ENCODE measurements at places on chromosomes 4 and X.

DNA sequence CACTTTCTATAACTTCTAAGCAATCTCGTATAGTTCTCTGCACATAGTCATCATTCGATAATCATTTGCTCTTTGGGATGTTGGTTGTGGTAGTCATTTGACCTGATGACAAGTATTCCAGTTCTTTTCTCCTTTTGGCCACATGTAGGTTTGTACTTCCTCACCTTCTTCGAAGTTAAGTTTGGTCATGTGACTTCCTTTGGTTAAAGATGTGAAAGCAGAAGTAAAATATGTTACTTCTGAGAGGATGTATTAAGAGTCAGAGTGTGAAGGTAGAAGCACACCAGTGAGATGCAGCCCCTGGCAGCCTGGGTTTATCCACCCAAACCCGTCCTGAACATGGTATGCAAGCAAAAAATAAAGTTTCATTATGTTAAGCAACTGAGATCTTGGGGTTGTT is 48.9 kb upstream of the ZNF518B start:
- no peak for DNase-seq

- no peak for DNase-seq
These were observed 140.3 kb upstream of the PGRMC2 start for GRCh38 chr4:128427832-128428366.

DNA sequence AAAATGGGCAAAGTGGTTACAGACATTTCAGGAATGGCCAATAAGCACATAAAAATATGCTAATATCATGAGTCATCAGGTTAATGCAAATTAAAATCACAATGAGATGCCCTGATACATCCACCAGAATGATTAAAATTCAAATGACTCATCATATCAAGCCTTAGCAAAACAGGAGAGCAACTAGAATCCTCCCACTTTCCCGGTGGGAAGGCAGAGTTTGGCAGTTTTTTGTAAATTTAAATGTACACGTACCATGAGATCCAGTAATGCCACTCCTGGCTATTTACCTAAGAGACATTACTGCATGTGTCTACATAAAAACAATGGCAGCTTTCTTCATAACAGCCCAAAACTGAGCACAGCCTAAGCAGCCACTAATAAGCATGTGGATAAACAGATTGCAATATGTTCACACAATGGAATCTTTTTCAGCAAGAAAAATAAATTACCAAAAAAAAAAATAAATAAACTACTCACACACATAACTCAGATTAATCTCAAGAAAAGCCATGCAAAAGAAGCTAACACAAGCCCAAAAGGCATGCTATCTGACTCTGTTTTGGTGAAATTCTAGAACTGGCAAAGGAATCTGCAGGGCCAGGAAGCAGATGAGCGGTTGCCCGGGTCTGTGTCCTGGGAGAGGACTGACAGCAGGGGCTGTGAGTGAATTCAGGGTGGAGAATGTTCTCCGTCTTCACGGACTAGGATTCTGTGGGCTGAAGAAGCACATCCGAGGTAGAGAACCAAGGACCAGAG is 48.8 kb downstream of the AFAP1 start:
- no peak for DNase-seq

DNA sequence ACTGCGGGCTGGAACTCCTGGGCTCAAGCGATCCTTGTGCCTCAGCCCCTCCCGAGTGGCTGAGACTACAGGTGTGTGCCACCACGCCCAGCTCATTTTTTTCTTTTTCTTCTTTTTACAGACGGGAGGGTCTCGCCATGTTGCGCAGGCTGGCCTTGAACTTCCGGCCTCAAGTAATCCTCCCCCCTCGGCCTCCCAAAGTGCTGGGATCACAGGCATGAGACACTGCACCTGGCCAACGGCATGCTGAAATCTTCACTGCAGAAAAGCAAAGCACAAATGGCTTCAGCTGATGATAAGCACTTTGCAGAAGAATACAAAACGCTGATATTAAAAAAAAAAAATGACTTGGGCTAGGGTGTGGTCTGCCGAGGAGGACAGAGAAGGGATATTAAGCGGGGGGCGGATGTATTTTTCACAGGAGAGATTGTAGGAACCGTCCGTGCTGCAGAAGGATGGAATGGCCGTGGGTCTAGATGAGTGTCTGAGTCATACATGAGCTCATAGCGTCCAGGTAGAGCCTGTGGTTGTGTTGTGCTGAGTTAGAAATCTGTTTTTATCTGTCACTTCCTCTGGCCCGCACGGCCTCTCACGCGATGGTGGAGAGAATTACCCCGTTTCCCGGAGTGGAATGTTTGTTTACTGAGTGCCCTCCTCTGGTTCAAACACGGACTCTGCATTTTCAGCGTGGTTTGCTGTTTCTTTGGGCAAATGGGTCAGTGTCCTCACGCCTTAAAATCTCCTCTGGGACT is 8.5 kb upstream of the AKAP17A start:
- DNase-seq: no peak

DNA sequence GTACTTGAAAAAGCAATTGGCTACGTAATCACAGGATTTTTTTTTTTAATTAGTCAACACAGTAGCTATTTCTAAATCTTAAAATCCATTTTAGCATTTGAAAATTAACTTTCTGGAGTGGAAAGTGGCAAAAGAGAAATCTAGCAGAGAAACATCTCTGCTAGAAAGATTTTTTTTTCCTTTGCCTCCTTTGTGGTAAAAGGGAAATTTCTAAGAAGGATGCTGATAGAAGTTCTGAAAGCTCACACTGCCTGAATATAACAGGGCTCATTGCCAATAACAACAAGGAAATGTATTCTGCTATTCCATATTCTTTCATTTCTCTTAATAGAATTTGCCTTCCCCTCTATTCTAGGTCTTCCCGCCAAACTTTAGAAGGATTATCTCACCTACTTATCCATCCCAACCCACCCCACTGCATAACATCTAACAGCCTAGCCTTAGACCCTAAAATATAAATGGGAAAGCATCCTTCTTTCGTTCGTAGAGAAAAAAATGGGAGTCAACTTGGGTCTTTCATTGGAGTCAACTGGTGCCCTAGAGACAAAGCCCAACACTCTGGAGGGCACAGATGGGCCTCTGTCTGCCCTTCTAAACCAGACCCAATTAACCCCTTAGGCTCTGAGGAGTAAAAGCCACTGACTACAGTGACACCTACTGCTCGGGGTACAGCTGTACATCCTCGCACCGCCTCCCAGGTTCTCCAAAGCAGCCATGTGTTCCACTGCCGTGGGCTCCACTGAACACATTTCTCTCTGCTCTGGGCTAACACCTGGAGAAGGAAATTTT is 103.9 kb downstream of the MAML3 start:
- no peak for DNase-seq

DNA sequence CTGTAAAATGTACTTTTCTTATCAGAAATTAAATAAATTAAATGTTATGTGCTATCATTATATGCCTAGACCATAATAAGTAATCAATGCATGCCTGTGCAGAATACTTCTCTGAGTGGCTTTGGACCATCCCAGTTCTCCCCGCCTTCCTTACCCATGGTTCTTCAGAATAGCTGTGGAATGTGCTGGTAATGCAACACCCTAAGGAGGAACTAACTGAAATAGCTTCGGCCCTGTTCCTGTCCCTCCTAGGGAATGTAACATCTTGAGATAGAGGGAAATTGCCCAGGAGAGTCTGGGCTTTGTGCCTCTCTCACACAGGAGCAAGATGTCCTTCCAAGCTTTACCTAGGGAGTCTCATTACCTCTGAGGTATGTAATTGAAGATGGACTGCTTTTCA is 693.6 kb upstream of the HS3ST1 start:
- no peak for DNase-seq

- no peak for DNase-seq
These were observed 32.8 kb downstream of the HTT start for GRCh38 chr4:3107271-3107670.

GRCh38 chrX:79156818-79157217 is 12.3 kb downstream of the GPR174 start:
- no peak for DNase-seq

GRCh38 chrX:64205441-64205734 is at the start of gene AMER1:
TSS of gene AMER1 (minus strand) at chrX:64205708. CDS start at chrX:64193286, 12,422 bp downstream.
- DNase-seq: no peak

DNA sequence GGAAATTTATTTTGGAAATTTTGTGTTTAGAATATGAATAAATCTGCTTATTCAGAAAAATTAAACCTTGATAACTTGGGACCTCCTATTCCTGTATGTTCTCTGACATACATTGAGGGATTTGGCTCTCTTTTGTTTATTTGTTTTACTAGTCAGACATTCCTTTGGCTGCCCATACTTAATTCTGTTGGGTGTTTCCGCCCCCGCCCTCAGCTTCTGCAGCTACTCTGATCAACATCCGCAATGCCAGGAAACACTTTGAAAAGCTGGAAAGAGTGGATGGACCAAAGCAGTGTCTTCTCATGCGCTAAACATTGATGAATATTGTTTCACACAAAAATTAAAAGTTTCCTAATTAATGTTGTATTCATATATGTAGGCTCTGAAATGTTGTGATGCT is 40.5 kb downstream of the RRAGB start:
- DNase-seq: no peak

DNA sequence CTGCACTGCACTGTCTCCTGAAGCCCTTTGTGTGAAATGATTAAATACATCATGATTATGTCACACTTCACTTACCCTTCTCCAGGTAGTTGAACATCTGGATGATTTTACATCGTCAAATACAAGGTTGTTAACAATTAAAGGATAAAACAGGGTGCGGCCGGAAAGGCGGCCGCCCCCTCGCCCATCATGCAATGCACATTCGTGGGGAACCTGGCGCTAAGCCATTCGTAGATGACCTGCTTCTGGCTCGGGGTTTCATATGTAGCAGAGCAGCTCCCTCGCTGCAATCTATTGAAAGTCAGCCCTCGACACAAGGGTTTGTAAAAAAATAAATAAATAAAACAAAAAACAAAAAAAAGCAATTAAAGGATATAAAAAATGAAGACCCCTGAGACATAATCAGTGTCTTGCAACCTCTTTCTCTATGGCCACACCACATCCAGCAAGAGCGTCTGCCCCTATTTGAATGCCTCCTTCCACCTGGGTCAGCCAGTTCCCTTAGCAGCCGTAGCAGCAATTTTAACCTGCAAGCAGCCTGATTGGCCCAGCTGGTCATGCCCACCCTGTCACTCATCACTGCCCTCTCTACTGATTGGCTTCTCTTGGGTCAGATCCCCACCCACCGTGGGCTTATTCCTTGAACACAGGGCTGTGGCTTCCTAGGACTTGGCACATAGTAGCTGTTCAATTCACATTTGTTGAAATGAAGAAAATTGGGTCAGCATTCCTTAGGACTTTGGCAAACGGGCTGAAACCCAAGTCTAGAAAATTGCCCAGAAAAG is 147.8 kb upstream of the PSAPL1 start:
- DNase-seq: no peak

DNA sequence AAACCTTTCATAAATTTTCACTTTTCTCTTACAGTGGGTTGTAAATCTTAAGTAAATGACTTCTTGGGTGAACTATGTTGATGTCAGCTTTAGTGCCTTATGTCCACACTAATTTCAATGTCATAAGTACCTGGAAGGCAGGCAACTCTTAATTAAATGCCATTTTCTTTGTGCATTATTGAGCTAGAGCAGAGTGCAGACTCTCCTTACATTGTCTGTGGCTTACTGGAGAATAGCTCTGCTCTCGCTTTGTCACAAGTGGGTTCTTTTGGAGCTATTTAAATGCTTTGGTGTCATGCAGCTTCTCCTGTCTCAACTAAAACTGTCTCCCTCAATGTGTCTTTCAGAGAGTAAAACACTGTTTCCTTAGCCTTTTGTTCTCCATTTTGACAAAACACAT is 411.6 kb downstream of the STIM2 start:
- DNase-seq: no peak

- no peak for DNase-seq
These were observed 82.1 kb downstream of the MAGEB10 start for GRCh38 chrX:27889878-27890277.

GRCh38 chrX:102515975-102516941 is at the start of gene TMSB15A:
TSS of gene TMSB15A (minus strand) at chrX:102516739.
- peak; percentile 3 for DNase-seq

GRCh38 chr4:175961604-175962003 is 104.0 kb upstream of the WDR17 start:
- DNase-seq: no peak

DNA sequence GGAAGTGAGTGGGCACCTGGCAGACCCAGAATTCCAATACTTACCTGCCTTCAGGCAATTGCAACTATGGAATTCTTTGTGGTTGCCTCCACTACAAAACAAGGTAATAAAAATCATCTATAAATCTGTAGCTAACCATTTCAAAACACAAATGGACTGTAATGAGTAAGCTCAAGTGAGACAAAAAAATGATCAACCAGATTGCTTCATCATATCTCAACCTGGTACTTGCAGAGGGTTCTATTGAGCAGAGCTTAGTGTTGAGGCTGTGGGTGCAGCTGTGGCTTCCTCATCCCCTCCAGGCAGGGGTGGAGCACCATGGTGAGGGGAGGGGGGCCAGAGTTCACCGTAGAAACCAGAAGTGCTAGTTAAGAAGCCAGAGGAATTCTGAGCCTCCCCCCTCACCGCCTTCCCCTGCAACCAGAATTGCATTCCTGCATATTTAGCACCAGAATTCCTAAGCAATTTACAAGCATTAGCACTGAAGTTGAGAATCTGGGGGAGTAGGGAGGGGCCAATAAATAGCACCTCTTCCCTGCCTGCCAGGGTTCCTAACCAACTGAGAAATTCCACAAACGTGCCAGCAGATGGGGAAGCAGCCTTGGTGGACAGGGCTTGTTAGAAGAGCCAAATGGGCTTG is 11.5 kb downstream of the CTAG1A start:
- no peak for DNase-seq

DNA sequence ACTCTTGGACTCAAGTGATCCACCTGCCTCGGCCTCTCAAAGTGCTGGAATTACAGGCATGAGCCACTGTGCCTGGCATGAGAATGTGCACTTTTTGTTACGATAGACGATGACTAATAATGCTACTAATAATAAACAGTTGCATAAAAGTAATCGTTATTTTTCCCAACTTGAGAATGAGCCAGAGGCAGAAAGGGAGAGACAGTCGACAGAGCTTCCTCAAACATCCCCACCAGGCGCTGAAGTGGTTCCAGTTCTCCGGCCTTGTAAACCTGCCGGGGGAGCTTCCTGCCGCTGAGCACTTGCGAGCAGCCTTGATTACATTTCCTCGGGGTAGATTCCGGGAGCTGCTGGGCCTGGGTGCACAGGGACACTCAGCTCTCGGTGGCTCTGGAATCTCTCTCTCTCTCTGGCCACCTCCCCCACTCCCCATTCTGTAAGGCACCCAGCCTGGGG is 8.9 kb upstream of the HTRA3 start:
- no peak for DNase-seq

All from cortex of kidney (tissue), 1 donor.